ENCODE measurements at places on chromosomes 11 and 22.

- no peak for DNase-seq
Observed at GRCh38 chr11:104487046-104487806, 323.3 kb upstream of the PDGFD start.

- peak; percentile 18 for DNase-seq
Observed at GRCh38 chr11:128208329-128209137, 378.8 kb downstream of the ETS1 start.

- no peak for DNase-seq
Observed at GRCh38 chr11:130623670-130624668, 175.5 kb downstream of the ADAMTS15 start.

- DNase-seq, result no peak
Observed at GRCh38 chr11:19768815-19769214, 56.2 kb downstream of the NAV2 start.

- no peak for DNase-seq
Observed at GRCh38 chr11:78921509-78921908, 346.8 kb upstream of the NARS2 start.

All from A549 (cell line).